Activated CD4-positive, alpha-beta T cell treated with anti-CD3 and anti-CD28 coated beads, Interleukin-2, Interleukin-6, amounts not matched to agents 100 ng/mL and 50 ng/mL, durations not matched to agents 16 hours and 8 hours (primary cell): ENCODE measurements at places on chromosomes 1 and 21.

- DNase-seq = no peak
Measured at GRCh38 chr1:216181590-216181989, 241.7 kb downstream of the USH2A start.

DNA sequence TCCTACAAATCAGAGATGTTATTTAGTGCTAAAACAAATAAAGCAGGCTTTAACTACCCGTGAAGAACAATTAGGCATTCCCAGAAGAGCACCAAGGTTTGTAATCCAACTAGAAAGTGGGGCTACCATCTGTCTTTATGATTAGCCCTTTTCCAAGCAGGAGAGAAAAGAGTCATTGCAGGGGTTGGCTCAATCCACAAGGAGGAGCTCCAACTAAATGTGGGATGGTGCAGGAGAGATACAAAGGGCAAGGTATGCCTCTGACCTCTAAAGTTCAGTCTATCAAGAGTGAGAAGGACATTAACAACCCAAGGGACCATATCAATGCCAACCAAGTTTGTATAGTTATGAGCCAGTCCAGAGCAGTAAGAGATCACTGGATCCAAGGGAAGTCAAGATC is 382.7 kb upstream of the DUSP10 start:
- DNase-seq = no peak

- DNase-seq = no peak
Measured at GRCh38 chr1:242718967-242719366, 194.5 kb upstream of the PLD5 start.

GRCh38 chr1:208192995-208193394 is 51.2 kb downstream of the PLXNA2 start:
- DNase-seq = no peak

- peak; percentile 80 for DNase-seq
Measured at GRCh38 chr1:156591432-156592157, at the start of gene NAXE. Gene NAXE (plus strand): TSS chr1:156591776. CDS start chr1:156591805, 29 bp downstream.

GRCh38 chr1:113809670-113810602 is 2.3 kb downstream of the RSBN1 start:
- DNase-seq = no peak

- no peak for DNase-seq
Measured at GRCh38 chr1:163471779-163472650, 150.3 kb downstream of the NUF2 start.

DNA sequence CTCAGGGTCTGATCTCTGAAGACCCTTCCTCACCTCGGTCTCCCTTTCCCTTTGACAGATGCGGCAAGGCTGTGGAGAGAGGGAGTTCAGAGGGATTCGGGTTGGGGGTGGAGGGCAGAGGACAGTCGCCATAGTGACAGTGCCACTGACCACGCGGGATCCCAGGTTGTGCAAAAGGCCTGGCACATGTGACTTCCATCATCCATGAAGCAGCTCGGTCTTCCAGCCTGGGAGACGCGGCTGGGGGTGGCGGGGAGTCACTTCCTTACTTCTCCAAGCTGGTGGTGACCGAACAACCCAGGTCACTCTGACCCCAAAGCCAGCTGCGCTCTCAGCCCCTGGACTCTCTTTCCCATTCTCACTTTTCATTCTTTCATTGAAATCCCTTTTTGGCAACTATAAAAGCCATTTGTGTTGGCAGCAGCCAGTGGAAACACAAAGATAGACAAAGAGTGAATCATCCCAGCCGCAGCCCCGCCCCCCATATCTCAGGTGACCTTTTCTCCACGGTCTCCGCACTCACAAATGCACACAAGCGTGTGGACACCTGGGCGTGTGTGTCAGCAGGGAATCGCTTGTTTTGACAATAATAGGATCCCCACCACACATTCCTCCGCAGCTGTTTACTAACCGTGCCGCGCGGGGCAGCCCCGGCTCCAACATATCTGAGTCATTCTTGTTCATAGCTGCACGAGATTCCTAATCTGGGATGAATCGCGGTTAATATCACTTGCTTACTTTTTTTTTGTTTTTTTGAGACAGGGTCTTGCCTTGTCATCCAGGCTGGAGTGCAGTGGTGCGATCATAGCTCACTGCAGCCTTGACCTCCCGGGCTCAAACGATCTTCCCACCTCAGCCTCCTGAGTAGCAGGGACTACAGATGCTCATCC is 68.3 kb downstream of the DHRS3 start:
- DNase-seq = no peak

GRCh38 chr1:156433602-156434001 is 64.6 kb downstream of the RHBG start:
- no peak for DNase-seq

- DNase-seq = no peak
Measured at GRCh38 chr1:111372336-111372965, 55.1 kb downstream of the OVGP1 start.

DNA sequence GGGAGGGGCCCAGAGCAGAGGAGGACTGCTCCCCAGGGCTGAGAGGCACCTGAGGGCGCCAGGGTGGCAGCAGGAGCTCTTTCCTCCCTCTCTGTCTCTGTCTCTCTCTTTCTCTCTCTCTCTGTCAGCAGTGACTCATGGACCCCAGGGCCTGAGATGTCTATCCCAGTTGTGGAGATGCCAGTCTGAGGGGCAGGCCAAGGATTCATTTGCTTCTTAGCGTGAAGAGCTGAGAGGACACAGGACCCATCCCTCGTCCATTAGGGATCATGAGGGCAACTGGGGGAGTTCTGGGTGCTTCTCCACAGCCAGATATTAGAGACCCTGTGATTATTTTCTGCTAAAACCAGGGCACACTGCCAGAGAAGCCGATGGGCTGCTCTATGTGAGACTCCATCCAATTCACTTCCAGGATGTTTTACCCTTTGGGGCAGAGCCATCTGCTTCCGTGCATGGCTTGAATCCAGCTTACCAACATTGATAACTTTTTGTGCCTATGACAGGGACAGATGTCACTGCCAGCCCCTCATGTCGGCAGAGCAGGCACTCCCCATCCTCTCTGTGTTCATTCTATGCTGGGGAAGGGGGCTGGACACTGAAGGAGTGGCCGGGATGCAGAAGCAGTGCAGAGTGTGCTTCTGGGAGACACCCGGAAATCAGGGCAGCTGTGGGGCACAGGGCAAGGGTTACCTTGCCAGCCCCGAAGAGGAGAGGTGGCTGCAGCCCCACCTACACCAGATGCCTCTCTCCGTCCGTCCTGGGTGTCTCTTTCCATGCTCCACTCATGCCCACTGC is 4.1 kb upstream of the PCBP3 start:
- DNase-seq = no peak

DNA sequence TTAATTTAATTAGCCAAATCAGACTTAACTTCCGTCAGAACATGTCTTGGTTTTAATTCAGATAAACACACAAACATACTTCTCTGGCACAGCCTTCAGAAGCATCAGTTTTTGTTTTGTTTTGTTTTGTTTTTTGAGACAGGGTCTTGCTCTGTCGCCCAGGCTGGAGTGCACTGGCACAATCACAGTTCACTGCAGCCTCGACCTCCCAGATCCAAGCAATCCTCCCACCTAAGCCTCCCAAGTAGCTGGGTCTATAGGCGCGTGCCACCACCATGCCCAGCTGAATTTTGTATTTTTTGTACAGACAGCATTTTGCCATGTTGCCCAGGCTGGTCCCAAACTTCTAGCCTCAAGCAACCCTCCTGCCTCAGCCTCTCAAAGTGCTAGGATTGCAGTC is 34.7 kb downstream of the MDM4 start:
- no peak for DNase-seq

- DNase-seq = no peak
Measured at GRCh38 chr1:203273869-203274602, 31.3 kb upstream of the BTG2 start.
